ENCODE measurements at places on chromosomes 3 and 15.

GRCh38 chr3:193903966-193904365 lies 232.0 kb upstream of the HES1 start:
- no peak for DNase-seq

DNA sequence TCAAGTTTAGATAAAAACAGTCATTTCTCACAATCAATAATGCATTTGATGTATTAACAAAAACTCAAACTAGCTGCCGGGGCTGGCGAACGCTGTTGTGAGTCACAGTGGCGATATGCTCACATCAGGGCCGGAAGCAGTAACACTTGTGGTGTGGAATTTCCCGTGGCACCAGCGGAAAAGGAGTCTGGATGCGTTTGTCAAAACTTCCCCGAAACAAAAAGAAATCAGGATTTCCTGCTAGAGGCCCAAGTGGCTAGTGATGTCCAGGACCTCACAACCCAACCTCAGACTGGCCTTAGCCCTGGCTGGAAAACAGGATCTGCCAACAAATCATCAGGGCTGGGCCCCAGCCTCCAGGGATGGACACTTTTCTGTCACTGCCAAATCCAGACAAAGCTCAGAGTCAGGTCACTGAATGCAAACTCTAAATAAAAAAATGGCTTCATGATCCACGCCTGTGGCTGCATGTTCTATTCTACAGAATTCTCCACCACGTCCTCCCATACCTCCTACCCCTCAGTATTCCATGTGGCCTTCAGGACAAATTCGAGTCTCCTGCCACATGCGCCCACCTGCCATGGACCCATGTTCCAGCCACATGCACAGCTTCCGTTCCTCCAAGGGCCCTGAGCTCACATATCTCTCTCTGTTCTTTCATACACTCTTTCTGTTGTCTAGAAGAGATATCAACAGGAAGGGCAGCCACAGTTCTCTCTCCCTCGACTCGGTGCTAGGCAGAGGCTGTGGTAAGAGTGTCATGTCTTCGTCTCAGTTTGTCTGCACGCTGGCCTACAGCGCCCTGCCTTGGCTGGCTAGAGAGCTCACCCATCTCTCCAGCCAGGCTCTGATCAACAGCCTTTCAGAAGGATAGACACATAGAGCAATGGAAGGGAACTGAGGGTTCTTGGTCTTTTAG lies 35.4 kb downstream of the EHD4 start:
- no peak for DNase-seq

DNA sequence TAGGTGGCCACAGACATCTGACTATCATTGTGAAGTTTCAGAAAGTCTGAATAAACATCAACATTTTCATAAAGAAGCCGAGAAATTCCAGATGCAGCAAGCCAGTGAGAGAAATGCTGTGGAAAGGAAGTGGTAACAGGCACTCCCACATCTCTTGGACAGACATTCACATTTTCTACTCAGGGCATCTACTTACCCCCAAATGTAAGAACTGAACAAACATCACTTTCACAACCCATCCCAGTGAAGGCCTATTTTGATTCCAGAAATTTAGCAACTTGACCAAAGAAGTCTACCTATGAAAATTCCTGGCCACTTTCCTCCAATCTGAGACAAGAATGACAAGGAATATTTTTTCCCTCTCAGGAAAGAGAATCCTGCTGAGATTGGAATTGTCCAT lies 224.8 kb upstream of the DCBLD2 start:
- DNase-seq, result no peak

DNA sequence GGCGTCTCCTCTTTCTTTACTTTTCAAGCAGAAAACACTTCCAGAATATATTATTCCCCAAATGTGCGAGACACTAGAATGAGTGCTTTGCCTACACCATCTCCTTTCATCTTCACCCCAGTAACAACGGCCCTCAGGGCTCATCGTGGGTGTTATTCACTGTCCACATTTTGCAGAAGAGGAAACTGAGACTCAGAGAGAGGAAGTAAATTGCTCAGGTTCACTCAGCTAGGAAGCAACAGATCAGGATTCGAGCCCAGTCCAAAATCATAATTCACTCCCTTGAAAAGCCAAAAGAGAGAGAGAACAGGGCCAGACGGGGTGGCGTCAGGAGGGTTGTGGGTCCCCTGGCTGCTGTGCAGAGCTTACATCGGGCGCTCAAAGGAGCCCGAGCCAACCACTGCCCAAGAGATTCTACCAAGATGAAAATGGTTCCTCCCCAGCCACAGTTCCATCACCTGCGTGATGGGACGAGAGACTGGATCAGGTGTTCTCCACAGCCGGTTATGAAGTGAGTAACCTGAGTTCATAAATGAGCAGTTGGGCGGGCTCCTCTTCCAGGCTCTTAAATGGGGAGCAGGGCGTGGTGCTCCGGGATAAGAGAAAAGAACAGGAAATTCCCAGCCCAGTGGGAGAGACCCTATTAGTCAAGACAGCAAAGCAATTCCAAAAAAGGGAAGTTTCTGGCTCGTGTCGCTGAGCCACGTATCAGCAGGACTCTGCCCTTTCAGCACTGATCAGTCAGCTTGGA lies 48.6 kb upstream of the FLNB start:
- no peak for DNase-seq

- DNase-seq, result no peak
Measured at GRCh38 chr15:95590533-95591044, 739.9 kb upstream of the NR2F2 start.

DNA sequence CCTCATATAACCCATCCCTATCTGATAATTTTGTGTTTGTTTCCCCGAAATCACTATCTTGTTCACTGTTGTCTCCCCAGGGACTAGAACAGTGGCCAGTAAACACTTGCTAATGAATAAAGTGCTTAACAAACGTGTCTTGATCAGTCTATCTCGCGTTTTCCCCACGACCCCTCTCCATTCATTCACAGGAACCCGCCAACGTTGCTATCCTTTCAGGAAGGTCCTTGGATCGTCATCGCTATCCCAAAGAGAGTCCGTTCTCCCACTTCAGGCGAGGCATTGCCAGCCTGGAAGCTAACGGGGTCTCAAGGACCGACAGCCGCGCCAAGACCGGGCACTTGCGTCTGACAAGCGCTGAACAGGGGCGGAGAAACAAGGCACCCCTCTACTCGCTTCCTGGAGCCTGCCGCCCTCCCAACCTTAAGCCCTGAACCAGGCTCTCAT lies 344 bp downstream of the LINS1 start:
- DNase-seq, result peak; percentile 50

DNA sequence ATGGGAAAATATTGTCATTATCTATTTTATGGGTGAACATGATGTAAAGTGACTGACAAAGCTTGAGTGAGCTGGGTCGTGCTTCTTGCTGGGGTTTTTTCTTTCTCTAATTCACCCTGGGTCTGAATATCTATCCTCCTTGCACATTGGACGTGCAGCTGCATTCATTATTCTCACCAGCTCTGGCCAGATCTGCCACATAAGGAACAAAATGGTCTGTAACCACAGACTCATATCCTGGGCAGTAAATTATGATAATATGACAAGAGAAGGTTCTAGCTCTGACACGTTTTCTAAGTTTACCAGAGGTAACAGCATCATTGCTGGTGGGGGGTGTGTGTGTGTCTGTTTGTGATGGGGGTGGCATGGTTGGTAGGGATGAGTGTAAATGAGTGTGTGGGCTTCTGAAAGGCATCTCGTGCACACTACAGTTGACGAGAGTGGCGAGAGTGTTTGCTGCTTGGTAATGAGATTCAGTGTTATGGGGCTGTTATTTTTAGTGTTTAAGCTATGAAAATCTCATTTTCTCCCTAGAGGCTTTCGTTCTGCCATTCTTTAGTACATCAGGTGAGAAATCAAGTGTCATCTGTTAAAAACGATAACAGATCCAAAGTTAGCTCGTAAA lies 418.4 kb downstream of the PDCD6IP start:
- DNase-seq, result no peak

DNA sequence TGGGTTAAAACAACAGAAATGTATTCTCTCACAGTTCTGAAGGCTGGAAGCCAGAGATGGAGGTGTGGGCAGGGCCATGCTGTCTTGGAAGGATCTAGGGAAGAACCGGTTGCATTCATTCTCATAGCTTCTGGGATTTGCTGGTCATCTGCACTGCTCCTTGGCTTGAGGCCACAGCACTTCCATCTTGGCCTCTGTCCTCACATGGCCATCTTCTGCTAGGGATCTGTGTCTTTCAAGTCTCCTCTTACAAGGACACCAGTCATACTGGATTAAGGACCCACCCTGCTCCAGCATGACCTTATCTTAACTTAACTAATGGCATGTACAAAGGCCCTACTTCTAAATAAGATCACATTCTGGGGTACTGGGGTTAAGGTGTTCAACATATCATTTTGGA lies 47.7 kb downstream of the RPLP1 start:
- DNase-seq, result no peak

GRCh38 chr3:9808345-9809037 lies 1.6 kb upstream of the TTLL3 start:
- DNase-seq, result no peak

DNA sequence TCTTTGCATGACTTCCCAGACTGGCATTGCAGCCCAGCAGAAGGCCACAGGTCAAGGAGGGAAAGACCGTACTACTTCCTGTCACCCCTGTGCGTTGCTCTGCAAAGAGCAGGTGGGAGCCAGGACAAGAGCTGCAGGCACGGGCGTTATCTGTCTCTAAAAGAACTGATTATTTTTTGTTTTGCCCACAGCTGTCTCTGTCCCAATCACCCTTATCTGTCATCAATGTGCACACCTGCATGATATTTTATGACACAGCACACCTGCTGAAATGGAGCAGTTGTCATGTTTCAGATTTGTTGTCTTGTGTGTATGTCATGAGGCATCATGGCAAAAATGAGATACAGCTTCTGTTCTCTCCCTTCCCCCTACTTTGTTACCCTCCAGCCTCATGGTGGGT lies 58.8 kb downstream of the SLCO3A1 start:
- no peak for DNase-seq

- no peak for DNase-seq
Measured at GRCh38 chr3:33149342-33149741, 35.5 kb downstream of the CRTAP start.

DNA sequence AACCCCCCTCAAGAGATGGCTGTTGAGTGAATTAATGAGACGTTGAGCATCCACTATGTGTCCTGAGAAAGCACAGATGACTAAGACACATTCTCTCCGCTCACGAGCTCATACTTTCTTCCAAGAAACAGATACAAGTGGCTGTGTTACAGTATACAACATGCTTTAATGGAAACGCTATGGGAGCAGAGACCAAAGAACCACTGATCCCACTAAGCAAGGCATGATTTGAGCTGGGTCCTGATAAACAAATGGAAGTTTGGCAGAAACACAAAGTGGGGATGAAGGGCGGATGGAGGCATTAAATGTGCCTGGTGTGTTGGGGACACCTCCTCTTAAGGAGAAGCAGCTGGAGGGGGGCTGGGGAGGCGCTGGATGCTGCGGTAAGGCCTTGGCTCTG lies 129.4 kb downstream of the UACA start:
- no peak for DNase-seq
